ENCODE measurements at places on chromosomes 4 and X.
A peak's percentile ranks its signal among the peaks of the same experiment; 100 is the strongest.

DNA sequence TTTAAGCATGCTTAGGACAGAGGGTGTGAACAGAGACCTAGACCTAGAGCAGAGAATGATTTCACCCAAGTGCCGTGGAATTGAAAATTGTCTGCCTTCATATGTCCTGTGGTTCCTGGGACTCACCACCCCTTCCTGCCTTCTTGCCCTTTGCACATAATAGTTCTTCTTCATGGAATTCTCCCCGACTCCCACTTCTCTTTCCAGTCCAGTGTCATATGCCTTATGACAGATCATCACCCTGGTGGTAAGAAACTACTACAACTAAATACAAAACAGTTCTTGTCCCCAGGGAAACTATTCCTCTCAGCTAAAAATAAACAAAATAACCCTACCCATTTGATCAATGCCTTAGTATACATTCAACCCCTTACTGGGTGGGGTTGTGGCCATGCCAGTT lies 43.3 kb downstream of the BMPR1B start:
- DNase-seq: no peak

- DNase-seq: peak; percentile 1
Observed at GRCh38 chrX:84064164-84064563, 123.8 kb downstream of the RPS6KA6 start.

DNA sequence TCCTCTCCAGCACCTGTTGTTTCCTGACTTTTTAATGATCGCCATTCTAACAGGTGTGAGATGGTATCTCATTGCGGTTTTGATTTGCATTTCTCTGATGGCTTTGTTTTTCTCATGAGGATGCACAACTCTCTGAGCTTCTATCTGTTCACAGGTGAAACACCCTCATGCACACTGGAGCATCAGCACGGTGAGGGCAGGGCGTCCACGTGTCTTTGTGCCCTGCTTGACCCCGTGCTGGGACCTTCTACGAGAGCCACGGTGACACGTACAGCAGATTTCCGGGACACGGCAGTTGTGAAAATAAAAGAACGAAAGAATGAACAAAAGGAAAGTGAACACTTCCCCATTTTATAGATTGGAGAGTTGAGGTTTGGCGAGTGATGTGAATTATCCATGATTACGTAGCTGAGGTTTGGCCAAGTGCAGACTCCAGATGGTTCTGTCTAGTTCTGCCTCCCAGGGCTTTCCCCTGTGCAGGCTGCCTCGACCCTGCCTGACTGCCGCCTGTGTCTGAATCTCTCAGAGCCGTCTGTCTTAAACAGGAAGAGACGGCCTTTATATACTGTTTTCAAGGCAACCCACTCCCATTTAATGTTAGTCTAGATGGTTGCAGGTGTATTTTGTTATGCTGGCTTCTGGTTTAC lies 67.8 kb upstream of the SORBS2 start:
- no peak for DNase-seq

- DNase-seq: no peak
Observed at GRCh38 chr4:1808851-1809753, 16.0 kb downstream of the FGFR3 start.

GRCh38 chr4:62709618-62710252 lies 1509.6 kb downstream of the ADGRL3 start:
- peak; percentile 17 for DNase-seq

DNA sequence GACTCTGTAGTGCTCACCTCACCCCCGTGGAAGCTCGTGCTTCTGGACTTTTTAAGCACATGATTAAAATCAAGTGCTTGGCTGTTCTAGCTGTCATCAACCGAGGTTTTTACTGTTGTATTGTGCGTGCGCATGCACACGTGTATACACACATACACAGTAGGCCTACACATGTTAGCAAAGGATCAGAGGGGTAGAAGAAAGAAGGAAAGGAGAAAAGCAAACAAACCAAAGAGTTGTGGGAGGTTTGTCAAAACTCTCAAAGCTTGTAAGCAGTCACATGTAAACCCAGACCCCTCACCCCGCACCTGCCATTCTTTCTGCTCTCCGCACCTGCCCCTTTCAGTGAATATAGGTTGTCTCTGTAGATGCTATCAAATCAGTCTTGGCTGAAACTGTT lies 311.8 kb downstream of the HS3ST1 start:
- no peak for DNase-seq

DNA sequence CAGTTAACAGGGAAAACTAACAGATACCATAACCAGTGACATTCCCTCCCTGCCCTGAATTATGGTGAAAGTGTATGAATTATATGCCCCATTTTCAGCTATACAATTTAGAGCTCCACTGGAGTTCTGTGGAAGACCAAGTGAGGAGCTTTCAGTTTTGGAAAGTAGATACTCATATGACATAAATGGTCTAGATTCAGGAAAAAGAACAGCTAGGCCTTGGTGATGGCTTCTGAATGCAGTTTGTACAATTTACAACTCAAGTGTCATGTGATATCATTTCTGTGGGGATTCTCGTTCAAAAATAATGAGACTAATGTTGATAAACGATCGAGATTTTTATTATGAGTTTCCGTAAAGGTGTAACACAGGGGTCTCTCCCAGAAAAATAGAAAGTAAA lies 8.2 kb upstream of the SEC24B start:
- DNase-seq: no peak

DNA sequence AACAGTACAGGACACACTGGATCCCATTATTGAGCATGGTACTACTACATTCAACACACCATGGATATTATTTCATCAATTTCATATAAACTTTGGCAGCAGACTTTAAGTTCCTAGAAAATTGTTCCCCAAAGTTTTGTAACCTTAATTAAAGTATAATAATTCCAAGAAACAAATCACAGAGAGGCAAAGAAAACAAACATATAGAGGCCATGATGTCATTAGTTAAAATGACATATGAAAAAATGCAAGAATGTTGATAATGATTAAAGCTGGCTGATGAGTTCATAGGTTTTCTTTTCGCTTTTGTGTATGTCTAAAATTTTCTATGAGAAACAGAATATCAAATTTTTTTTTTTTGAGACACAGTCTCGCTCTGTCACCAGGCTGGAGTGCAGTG lies 26.8 kb downstream of the LRBA start:
- DNase-seq: no peak

GRCh38 chr4:110795971-110796370 lies 173.1 kb upstream of the PITX2 start:
- DNase-seq: no peak

DNA sequence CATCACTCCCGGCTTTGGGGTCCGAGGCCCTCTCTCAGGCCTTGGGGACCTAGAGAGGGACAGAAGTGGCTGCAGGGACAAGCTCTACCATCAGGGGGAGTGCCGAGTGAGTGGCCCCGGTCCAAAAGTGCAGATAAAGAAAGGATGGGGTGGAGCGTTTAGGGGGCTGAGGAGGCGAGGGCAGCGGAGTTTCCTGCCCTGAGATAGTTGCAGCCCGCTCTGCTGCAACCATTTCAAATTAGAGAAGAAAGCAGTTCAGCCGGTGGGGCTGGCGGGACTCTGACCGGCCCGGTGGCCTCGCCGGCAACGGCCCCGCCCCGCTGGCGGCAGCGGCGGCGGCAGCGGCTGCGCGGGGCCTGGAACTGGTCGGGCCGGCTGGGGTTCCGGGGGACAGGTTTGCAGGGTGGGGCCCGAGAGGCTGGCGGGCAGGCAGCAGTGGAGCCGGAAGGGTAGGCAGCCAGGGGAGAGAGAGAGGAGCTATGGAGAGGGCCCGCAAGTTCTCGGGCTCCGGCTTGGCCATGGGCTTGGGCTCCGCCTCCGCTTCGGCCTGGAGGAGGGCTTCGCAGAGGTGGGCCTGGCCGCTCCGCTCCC lies 7.6 kb downstream of the DLG3 start:
- no peak for DNase-seq

GRCh38 chr4:21211846-21212245 lies 511.6 kb downstream of the PACRGL start:
- no peak for DNase-seq

DNA sequence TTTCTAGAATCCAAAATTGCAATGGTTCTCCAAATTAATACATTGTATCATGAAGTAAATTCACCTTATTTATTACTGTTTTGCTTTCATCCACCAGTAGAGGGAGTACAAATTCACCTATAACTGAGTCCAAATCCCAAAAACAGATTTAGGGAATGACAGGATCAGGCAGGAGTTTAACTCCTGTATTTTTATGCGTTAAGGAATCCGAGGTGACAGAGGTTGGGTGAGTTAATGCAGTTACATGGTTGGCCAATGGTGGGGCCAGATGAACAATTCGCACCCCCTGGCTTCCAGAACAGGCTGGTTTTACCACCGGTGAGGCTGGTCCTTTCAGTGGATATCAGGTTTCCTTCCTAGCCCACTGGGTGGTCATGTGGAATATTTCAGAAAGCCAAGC lies 82.4 kb downstream of the MTNR1A start:
- peak; percentile 40 for DNase-seq

DNA sequence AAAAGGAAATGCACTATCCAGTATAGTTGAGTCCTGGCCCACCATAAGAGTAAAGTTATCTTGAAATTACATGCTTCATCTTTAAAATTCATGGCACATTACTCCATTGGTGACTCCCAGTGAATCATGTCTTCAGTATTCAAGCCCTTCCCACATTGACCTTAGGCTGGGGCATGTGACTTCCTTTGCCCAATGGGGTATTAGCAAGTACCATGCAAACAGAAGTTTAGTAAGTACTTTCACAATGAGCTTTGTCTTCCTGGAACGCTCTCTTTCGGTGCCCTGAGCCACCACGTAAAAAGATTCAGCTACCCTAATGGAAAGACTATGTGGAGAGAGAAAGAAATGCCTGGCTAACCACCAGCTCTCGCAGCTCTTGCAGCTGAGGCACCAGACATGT lies 235.4 kb downstream of the HNRNPD start:
- DNase-seq: peak; percentile 17

GRCh38 chrX:15143825-15144121 lies 126.1 kb downstream of the ASB9 start:
- DNase-seq: no peak

DNA sequence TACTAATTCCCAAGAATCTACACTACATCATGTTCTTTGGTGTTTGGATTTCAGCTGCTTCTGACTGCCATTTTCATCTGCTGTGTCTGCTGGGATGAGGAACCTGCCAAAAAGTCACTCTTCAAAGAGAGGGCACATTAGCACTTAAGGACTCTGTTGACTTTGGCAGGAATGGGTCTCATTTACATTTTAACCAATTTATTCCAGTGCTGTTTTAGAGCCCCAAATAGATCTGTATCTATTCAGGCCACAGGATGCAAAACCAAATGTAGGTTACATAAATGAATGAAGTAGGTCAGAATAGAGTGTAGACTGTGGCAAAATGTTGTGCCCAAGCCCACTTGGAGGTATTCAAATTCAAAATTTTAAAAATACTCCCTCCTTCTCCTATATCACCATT lies 14.4 kb downstream of the TXK start:
- no peak for DNase-seq

DNA sequence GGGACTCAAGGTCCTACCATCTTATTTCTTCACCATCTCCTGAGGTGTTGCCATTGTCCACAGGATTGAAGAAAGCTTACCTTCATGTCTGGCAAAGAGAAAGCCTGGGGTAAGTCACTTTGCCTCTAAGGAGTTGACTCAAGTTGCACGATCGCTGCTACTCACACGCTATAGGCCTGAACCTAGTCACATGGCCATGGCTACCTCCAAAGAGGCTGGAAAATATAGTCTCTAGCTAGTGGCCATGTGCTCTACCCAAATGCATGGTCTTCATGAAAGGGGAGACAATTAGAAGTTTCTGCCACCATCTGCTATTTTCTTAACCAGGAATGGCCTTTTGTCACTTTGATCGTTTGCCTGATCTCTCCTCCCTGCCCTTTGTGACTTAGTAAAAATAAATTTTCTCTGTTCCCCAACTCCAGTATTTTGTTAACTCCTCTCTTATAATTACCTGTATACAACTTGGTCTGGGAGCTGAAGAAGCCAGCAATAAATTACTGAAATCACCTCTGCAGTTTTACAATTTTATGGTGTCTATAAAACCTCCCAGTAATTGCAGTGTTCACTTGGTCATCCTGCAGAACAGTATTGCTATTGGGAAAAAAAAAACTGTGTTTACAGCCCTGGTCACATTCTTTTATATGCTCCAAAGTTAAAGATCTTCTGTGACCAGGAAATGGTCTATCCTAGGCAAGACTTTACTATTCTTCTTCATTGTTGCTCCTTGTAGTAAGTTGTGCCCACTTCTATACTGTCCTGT lies 126.7 kb upstream of the TSPAN5 start:
- no peak for DNase-seq

DNA sequence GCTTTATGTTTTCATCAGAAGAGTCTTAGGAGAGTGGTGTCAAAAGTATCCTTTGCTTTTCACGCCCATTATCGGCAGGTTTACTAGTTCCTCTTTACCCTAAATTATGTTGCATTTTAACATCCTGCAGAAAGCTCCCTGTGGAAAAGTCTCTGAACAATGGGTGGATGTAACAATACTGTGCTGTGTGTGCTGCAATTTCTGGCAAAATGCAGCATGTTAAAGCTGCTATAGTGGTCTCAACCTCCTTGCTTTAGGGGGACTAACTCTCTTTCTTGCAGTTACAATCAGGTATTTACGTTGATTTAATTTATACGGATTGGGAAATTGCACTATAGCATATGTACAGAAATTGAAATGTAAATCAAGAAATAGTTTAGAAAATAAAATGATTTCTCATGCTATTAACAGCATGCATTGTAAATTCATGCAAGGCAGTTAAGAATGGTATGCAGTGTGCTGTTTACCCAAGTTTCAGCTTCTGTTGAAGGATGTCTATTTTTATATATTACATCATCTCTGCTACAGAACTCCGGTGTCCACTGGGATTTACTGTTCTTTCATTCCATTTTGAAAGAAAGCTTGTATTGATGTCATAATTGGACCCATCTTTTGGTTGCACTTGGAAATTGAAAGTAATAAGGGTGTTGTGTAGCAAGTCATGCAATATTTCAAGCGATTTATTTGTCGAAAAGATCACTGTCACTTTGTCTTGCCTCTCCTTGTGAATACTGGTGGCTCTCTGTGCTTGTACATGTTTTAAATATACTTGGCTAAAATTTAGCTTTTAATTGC lies 145.7 kb downstream of the RAPGEF2 start:
- DNase-seq: no peak

DNA sequence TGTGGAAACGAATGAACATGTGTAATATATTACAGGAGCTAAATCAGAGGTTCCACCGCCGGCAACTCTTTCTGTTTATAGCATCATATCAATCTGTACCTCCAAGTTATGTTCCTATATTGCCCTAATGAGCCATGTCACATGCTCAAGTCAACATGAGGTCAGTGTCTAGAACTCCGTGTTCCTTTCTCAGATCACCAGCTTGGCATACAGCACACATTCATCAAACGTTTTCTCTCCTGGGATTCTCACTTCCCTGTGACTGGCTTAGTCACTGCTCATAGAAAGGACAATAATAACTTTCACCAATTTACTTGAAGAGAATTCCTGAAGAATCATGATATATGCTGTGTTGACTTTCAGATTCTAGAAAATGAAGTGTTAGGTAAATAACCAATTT lies 532.0 kb upstream of the SPANXN1 start:
- no peak for DNase-seq

GRCh38 chr4:76203541-76203940 lies 10.1 kb downstream of the SCARB2 start:
- DNase-seq: no peak

DNA sequence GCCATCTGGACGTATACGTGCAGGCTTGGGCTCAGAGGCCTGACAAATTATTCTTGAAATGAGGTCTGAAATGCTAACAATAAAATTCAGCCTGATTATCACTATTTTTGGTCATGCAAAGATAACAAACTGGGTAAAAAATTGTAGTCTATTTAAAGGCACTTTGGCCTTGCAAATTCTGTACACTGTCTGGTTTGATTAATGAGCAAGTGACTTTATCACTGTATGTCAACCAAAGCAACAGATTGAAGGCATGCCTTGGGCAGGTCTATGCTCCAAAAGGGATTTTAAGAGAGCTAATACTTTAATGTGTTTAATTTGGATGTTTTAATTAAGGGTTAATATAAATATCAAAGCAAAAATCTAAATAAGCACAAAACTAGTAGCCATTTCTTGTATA lies 1034.9 kb upstream of the GRID2 start:
- DNase-seq: no peak
